ENCODE measurements at places on chromosomes 12 and 14.

GRCh38 chr14:70416338-70416724 lies 559 bp downstream of the SYNJ2BP start:
- DNase-seq = no peak

DNA sequence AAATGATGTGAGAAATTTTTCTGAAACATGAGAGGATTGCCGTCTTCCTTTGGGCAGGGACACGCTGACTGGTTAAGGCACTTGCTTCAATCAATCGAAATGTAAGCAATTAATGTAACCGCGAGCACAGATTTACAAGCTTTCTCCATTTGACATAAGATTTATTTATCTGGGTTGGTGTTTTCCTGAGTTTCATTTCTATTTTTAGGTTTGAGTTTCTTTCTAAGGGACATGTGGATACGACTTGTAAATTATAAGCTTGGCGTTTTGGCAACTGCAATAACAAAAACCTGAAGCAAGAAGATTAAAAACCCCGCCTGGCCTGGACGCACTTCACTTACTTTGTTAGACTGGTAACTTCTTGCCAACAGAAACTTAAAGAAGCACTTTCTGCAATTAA lies 20.3 kb upstream of the SINHCAF start:
- DNase-seq = no peak

DNA sequence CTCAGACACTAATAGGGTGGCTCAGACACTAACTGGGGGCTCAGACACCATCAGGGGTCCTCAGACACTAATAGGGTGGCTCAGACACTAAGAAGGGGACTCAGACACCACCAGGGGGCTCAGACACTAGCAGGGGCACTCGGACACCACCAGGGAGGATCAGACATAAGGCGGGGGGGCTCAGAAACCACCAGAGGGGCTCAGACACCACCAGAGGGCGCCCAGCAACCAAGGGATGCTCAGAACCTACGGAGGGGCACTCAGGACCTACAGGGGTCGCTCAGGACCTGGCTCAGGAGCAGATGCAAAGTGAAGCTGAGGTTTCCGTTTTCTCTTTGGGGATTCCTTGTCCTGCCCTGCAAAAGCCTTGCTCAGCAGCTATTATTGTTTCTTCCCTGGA lies 448.5 kb downstream of the TMEM121 start:
- no peak for DNase-seq

DNA sequence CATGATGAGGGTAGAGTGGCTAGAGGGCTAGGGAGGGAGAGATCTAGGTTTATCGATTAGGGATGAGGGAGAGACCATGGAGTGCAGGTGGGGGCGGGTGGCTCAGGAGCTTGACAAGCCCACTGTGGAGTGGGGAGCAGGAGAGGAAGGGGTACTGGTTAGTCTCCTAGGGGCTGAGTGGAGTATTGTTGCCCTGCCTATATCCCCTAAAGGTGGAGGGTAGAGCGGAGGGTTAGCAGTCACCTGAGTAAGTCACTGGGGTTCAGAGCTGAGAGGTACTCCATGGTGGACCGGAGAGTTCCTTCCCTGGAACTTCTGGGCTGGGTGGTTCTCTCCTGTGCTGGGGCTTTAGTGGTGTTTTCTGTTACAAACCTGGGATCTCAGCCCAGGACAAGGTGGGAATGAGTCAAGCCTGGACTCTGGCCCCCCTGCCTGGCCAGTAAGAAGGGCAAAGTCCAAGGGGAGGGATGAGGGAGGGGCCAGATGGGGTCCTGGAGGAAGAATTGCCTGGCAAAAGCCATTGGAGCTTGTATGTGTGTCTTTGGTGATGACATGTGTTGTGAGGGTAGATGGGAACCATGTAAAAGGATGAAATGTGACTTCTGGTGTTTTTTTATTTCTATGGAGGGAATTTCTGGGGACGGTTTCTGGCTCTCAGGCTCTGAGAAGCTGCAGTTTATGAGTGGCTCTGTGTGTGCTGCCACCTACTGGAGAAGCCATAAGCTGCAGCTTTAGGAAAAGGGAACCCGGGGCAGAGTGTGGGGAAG lies at the start of gene CIDEB:
Gene CIDEB (minus strand): TSS at position 403 of the 767 bp plus-strand sequence. CDS start 119 bp downstream, at position 284.
- no peak for DNase-seq

DNA sequence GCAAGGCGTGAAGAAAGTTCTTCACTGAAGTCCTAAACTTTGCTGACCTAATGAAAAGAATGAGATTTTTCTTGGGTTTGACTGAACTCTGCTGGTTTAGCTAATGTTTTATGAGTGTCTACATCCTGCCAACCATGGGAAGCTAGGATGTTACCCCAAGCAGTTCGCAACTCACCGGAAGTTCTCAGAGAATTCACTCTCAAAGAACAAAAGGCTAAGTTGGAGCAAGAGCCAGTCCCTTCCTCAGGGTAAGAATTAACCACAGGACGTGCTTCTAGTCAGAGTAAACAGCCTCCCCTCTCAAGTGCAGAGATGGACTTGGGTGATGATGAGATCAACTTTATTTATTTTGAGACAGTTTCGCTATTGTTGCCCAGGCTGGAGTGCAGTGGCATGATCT lies 37.3 kb downstream of the TCHP start:
- DNase-seq = no peak

DNA sequence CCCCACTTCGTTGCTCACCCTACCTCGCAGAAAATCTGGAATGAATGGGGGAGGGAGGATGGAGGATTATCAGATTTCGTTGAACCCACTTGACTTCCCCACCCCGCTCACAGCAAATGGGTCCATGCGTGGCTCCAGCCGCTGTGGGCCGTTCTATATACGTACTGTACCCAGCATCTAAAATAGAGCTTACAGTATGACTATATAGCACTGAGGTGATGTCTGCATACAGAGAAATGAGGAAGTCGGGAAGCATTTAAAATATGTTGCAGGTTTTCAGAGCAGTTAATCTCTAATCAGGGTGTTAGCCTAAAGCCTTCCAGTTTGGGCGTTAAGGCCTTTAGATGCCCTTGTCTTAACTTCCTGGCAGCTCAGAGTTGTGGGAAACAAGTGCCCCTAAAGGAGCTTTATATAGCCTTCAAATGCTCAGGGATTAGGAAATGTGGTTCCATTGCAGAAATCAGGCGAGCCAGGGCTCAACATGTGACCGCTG lies 1.4 kb downstream of the BICDL1 start:
- DNase-seq = no peak

- DNase-seq = no peak
These were observed 956.7 kb upstream of the SEL1L start for GRCh38 chr14:82490397-82490796.

All from activated gamma-delta T cell (primary cell).